Breast epithelium (tissue), 4 donors: ENCODE measurements at places on chromosomes 4 and X.

GRCh38 chr4:105022811-105023667, 123.6 kb upstream of the TET2 start:
- no peaks in the 10 kb centered on the region for H3K36me3 ChIP-seq
- H3K4me3 ChIP-seq = no peak overlapping the region
- H3K4me1 ChIP-seq = no peaks in the 10 kb centered on the region
- no peak for DNase-seq

DNA sequence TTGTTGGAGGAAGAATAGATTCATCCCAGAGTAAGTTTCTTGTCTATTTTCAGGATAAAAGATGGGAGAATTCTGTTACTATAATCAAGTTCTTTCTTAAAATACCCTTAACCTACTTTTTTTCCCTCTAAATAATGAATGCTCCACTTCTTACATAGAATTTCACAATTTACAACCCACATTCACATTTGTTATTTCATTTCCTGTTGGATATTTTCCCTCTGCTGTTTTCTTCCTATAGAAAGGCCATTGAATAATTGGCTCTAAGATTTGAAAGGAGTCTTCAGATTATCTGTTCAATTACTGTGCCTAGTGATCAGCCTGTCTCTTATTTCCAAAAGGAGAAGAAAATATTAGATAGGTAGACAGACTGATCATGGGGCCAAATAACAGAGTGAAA, 79.7 kb downstream of the CPE start:
- no peaks in the 10 kb centered on the region for H3K36me3 ChIP-seq
- no peak for DNase-seq
- no peaks in the 10 kb centered on the region for H3K4me1 ChIP-seq
- peak overlapping the region; percentile 59 for H3K27ac ChIP-seq
- H3K4me3 ChIP-seq = no peak overlapping the region
- no peaks in the 10 kb centered on the region for H3K27me3 ChIP-seq

DNA sequence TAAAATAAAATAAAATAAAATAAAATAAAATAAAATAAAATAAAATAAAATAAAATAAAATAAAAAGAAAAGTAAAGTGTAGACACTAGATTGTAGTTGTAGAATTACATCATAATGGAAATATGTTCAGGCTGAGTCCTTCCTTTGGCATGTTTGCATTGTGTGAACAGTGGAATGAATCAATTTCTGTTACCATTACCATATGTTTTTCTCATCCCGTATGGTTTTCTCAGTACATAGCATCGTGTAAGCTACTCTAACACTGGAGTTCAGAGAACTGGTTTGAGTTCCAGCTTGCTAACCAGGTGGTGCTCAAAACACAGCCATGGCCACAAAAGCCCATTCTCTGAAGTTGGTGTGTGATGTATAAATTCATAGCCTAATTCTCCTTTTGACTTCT, 45.9 kb downstream of the USP11 start:
- no peak for DNase-seq
- H3K4me3 ChIP-seq = no peak overlapping the region
- no peak overlapping the region for H3K27ac ChIP-seq
- no peaks in the 10 kb centered on the region for H3K4me1 ChIP-seq

GRCh38 chr4:1208970-1209704, 36.8 kb upstream of the SPON2 start:
- H3K27me3 ChIP-seq = no peaks in the 10 kb centered on the region
- peak overlapping the region; percentile 85 for H3K27ac ChIP-seq
- no peak overlapping the region for H3K4me3 ChIP-seq
- no peak for DNase-seq
- H3K36me3 ChIP-seq = no peaks in the 10 kb centered on the region
- peaks cover 5% of the 10 kb centered on the region for H3K4me1 ChIP-seq
